BE2C (cell line): ENCODE measurements at places on chromosomes 5 and 9.

DNA sequence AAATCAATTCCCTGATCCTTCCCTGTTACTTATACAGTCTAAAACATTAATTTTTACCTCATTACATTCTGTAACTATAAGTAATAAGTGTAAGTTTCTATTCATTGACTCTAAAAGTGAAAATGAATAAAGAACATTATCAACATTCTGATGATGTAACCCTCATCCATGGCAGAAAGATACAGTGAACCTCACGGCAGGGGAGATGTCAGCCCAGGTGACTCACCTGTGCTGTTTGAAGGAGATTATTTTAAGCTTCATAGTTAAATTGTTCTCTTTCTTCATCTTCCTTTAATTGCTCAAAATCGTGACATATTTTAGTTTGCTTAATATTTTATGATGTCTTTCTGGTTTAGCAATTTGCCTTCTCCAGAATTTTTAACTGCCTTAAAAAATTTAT is 268.1 kb downstream of the FSTL4 start:
- no peak for DNase-seq

GRCh38 chr5:61788548-61788947 is 456.5 kb downstream of the ZSWIM6 start:
- DNase-seq: no peak

GRCh38 chr5:28468166-28468565 is 1429.8 kb upstream of the CDH9 start:
- no peak for DNase-seq

DNA sequence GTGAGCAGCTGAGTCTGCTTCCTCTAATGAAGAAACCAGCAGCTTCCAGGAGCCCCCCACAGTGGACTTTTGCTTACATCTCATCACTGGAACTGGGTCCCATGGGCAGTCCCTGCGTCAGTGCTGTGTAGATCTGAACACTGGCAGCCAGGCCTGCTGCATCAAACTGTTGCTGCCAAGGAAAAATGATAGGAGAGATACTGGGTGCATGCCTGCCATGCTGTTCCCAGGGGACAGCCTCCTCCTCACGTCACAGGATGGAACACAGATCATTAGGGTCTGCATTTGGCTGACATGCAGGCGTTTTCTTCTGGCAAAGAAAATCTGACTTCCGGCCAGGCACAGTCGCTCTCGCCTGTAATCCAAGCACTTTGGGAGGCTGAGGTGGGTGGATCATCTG is 67.9 kb downstream of the OLFM1 start:
- DNase-seq: peak; percentile 86

DNA sequence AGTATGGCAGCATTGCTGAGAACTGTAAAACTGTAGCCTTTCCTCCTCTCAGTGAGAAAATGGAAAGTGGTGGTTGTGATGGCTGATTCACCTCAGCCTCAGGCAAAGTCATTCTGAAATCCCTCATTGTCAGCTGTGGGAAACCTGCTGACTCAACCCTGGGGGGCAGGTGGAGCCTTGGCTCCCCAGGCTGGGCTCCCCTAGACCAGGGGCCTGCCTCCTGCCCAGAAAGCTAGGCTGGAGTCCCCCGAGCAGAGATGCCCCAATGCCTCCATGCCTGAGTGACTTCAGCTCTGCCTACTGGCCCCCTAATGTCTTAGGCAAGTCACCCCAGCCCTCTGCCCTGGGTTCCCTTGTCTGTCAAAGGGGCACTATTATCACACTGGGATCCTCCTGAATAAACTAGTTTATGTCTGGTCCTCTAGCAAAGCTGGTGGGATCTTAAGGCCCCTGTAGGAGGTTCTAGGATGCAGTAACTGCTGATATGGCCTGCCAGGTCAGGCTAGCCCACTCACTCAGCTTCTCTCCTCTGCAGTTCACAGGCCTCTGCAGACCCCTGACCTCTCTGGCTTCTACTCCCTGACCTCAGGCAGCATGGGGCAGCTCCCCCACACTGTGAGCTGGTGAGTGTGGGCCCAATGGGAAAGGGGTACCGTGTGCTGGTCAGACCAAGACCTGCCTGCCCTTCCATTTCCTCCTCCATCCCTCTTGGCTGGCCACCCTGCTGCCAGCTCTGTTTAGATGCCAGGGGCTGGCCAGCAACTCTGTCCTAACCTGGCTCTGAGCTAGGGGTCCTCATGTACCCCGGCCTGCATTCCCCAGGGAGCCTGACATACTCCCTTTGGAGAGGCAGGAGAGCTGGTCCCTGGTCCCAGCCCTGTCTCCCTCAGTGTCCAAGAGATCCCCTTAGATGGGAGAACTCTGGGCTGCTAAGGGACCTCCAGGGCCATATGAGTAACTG is 24.2 kb downstream of the TCF7 start:
- no peak for DNase-seq

GRCh38 chr5:166285361-166285760 is 2006.1 kb upstream of the WWC1 start:
- no peak for DNase-seq

DNA sequence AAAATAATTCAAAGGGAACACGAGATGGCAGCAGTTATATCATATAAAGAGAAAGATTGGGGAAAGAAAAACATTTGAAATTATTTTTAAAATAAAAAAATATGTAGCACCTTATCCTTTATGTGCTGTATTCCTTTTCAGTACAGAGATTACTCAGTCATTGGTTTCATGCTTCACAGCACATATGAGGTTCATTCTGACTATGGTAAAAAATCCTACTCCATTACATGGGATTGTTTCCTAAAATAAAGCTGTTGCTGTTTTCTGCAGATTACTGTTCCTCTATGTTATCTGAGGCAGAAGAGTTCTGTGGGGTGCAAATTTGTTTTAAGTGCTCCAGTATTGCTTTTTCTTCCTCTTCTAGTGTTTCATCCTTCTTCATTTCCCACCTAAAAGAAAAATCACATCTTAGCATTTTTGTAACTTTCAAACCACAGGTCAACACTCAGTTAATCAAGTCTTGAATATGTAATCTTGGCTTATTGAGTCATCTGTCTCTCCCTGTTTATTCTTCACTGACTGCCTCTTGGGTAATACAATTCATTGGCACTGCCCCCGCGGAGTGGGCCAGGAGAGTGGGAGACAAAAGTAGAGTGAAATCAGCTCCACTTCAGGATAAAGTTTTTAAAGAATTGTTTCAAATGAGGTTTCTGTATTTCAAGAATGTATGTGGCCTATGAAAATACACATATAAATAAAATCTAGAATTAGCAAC is 412.5 kb upstream of the POU5F2 start:
- no peak for DNase-seq

DNA sequence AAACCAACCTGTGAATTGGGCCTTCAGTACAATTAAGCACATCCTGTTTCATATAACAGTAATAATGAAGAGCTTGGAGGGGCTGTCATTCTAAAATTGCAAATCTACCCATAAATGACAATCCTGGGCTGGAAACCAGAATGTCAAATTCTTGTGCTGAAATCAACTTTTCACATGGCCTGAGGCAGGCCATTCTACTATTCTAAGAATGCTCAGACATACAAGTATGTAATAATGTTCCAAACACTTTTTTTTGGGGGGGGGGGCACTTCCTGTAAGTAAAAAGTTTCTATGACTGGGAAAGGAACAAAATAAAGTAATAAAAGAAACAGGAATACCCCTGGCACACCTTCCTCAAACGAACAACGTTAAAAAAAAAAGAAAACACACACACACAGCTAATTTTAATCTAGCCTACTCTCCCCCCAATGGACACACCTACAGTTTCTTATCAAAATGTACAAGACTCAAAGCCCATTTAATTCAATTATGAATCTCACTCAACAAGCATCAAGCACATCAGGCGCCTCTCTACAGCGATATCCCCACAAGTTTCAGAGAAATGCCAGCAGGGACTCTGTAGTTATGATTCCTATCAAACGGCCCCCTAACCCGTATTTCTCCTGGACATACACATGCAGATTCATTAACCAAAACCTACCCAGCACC is 1.4 kb downstream of the ETF1 start:
- no peak for DNase-seq

GRCh38 chr9:78238046-78239038 is 2.5 kb downstream of the CEP78 start:
- no peak for DNase-seq

DNA sequence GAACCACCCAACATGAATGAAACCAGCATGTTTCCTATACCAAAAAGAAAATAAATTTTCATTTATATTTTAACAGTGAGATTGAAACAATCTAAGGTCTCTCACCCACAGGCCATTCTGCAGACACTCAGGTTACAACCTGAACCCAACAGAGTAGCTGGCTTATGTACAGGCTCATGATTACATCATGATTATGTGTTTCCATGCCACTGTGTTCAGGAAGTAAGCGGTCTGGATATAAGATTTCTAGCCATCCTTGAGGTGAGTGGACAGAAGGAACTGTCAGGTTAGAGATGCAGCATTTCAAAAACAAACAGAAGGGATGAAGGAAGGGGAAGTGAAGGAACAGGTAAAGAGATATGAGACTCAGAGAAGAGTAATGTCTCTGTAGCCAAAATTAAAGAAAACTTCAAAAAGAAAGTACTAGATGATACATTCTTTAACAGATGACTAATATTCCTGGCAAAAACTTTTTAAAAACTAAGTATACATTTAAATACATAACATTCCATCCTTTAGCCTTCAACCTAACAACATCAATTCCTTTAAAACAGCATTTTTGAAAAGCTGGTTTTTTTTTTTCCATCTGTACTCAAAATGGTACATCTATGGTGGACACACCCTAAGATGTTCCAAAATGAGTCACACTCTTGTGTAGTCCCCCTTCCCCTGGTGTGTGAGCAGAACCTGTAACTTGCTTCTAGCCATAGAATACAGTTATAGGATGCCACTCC is 119.8 kb downstream of the LPAR1 start:
- DNase-seq: no peak

DNA sequence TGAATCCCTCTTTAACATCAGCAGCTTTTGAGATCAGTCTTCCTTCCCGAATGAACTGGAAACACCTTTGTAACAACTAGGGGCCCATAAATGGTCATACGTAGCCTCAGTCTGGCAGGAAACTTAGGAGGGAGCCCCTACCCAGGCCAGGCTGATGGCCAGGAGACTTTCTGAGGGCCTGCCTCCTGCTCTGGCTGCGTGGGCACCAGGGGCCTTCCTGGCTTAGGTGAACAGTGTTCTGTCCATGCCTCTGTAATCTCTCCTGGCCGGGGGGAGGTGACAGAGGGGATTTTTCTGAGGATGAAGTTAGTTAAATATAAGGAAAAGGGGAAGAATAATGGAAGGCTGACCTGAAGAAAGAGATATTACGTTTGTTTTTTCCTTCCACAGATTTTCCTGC is 843 bp upstream of the FSTL4 start:
- no peak for DNase-seq

GRCh38 chr5:143229896-143230675 is 173.4 kb downstream of the NR3C1 start:
- DNase-seq: no peak

DNA sequence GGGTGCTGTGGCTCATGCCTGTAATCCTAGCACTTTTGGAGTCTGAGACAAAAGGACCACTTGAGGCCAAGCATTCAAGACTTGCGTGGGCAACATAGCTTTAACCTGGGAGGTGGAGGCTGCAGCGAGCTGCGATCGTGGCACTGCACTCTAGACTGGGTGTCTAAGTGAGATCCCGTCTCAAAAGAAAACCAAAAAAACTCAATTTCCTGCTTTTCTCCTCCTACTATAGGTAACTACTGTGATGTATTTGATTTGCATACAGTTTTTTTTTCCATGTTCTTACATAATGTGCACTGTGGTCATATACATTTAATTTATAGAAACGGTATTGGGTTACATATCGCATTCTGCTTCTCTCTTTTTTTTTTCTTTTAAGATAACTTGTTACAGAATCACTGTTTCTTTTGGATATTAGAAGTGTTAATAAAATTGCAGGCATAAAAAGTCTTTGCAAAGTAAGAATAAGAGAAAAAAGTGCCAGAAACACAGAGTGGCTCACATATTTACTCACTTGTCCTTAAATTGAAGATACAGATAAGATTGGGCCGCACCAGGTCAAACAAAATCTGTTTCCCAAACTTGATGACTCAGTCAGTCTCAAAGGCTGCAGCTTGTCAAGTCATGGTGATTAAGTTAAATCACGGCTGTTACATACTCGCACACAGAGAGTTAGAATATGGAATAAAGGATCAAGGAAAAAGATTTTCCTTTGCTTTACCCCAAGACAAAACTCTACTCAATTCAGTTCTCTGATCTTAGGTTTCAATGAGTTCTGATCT is 2.0 kb upstream of the PTGR1 start:
- DNase-seq: no peak

GRCh38 chr5:153780876-153781705 is 257.6 kb downstream of the FAM114A2 start:
- peak; percentile 52 for DNase-seq

DNA sequence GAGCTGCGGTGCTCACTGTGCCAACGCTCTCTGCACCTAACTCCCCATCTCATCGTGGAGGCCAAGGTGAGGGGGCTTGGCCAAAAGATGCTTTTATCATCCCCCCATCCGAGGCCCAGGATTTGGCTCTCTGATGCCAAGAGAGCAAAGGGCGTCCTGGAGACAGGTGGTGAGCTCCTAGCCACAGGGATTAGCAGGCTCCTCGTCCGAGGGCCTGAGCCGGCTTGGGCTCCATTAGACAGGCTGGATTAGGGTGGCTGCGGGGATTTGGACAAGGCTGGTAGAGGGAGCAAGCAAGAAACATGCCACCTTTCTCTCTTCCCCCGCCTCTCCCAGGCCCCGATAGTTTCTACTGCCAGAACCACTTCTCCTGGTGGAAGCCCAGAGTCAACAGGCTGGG is 1.0 kb upstream of the GRM6 start:
- DNase-seq: no peak

DNA sequence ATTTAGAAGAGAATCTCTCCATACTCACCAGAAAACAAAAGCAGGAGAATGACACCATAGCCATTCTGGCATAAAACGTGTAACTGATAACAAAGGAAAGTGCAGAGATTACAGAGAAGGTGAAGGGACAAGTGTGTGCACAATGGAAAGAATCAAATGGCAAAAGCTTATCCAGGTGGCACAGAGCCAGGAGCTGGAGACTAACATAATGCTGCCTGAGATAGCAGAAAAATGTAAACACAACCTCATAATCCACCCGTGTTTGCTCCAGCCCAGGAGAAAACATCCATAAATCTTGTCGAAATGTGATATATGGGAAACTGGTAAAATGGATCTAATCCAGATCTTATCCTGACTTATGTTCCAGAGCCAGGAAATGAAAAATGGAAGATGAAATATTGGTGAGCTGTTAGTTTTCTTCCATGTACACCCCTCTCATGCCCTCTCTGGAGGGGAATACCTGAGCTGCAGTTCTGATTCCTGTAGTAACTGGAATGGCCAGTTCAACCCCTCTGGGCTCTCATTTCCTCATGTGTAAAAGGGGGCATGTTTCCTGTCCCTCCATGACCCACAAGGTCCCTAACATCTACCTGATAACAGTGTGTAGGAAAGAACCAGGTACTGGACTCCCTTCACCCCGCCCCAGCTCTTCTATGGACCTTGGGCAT is 212.3 kb upstream of the DAPK1 start:
- DNase-seq: no peak

- DNase-seq: no peak
Observed at GRCh38 chr5:64606926-64607325, 83.4 kb upstream of the SHISAL2B start.

GRCh38 chr5:94508461-94509148 is 109.8 kb downstream of the KIAA0825 start:
- peak; percentile 83 for DNase-seq
